ENCODE measurements at places on chromosomes 2 and 18.

- peak; percentile 82 for DNase-seq
Observed at GRCh38 chr2:95526360-95527341, 42.1 kb upstream of the TRIM43B start.

GRCh38 chr2:96136129-96136720, 2.1 kb downstream of the ASTL start:
- DNase-seq, result no peak

DNA sequence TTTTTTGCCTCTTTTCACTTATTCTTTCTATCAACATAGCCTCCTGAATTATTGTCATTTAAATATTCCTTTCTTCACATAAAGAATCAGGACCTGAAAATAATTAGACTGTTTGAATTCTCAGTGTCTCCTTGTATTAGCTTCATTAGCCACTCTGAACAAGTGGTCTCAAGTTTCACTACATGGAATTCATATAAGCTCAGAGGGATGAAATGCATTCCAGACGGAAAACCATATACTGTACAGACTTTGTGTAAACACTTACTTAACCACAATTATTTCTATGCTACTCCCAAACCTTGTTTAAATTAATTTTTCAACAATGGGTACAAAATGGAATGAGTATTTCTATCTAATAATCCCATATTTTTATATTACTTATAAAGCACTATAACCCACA, 53.4 kb downstream of the CHN1 start:
- DNase-seq, result no peak

DNA sequence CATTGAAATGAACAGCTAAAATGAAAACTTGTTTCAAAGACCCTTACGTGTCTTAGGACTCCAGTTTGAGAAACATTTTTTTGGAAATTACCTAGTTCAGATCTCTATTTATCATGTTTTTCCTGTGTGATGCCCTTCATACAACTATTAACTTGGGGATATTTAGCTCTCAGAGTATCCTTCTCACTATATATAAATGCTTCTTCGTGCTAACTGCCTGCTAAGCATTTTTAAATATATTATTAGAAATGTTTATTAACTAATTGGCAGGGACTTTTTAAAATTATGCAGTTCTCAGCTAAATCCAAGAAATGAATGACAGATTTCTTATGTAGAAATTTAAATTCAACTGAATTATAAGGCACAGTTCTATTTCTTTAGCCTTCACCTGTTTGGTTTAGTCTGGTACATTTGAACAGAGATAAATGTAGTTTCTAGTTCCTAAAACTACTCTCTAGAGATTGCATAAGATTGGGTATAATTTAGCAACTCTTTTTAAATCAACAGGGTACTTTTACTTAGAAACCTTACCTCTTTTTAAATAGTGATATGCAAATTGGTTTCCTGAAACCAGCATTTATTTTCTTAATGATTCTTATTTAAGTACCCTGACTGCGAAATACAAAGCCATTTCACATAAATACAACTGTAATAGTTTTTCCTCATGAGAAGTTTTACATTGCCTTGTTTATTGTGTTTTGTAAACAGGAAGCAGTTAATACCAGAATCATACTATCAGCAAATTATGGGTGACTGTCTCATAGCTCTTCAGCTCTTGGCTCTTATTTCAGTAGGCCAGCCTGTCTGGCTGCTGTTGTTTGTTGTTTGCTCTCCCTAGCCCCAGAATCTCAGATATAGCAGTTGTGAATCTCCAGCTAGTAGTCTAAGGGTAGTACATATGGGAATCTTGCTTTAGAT, 140.7 kb downstream of the PTRHD1 start:
- DNase-seq, result no peak

DNA sequence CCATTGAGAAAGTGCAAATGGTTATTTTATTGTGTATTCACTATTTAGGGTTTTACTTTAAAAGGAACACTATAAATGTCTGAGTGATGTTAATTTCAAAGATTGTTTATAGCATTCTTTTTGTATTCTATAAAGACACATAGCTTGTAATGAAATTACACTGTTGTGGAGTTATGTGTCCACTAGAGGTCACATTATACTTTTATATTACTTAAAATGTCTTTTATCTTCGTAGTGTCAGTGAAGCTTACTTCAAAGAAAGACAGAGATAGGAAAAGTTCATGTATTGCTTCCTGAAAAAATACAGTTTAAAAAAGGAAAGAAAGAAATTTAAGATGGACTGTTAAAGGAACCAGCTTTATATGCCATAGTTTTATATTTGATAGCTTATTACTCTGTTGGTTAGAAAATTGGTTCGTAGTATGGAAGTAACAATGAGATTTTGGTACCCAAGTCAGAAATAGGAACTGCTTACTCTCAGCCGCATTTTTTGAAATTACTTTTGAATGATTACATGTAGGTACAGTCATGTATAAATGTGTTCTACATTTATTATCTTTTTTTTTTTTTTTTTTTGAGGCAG, 20.5 kb downstream of the APLF start:
- peak; percentile 52 for DNase-seq

DNA sequence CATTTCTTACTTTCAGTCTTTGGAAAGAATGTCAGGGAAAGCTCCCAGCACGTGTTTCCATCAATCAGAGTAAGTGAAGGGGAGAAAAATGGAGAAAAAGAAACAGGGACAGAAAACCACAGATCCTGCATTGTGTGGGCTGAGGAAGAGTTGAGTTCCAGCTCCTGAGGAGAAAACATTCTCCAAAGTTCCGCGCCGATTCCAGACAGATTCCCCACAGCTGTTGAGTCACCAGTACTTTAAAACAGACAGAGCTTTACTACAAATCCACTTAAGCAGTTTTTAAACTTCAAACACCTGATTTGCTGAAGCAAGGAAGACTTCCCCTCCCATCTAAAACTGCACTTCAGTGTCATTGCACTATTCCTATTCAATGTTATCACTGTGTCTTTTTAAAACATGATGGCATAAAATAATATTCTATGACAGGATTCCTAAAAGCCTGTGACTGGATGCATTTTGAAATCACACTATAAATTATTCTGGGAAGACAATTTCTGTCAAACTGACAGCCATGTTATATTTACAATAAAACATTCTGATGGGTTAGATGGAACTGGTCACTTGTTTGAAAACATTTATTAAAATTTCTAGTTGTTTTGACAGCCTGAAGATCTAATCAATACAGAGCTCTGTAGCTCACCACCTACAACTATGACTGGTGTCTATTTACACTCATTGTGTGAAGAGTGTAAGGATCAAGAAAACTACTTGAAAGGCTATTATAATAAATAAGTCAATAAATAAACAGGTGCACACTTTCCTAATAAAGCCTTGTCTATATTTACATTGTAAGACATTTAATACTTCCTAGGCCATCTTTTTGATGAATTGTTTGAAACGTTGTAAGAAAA, 40.9 kb downstream of the TCF4 start:
- DNase-seq, result no peak

- no peak for DNase-seq
Observed at GRCh38 chr2:182366628-182367027, 60.2 kb downstream of the PDE1A start.

DNA sequence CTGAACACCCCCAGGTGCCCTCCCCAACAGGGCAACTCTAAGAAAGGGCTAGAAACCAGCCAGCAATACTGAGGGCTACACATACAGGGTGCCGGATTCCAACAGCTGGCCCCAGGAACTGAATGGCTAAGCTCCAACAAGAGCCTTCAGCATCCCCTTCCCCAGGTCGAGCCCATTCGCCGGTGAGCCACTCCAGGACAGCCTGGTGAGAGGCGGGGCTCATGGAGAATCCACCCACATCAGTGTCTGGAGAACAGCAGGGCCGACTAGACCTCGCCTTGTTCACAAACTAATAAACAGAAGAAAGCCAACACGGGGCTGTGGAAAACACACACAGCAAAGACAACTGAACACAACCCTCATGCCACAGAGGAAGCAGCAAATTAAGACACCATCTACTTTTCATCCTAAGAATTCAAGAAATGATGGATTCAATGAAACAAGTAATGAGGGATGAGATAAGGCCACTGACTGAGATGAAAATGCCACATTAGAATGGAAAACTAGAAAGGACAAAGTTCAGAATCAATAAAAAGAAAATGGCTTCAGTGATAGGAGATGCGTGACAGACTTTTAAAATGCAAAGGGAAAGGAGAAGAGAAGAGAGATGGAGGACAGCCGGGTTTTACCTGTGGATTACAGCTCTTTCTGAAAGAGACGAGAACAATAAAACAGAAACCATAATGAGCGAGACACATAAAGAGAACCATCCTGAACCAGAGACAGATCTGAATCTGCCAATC, 8.2 kb downstream of the PER2 start:
- no peak for DNase-seq

DNA sequence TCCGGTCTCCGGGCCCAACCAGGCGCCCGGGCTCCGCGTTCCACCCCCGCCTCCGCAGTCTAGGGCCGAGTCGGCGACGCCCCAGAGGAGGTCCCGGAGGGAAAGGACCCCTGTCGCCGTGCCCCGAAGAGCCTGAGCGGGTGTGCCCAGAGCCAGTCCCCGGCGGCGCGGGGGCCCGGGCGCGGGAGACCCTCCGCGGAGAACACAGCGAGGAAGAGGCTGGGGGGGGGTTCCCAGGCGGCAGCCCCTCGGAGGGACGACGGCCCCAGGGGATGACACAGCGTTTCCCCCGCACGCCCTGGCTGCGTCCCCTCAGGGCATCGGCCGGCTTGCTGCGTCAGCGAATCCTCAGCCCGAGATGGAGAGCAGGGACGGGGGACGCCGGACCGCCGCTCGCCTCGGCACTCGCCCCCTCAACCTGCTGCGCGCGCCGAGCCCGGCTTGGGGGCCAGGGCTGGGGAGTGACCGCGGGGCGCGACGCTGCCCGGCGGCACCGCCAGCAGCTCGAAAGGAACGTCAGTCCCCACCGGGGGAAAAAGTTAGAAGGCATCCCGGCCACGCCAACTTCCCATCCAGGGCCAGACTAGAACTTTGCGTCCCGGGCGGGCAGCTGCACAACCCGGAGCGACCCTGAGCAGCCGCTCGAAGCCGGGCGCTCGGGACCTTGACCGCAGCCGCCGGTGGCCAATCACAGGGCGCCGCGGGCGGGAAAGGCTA, 711 bp downstream of the SFXN5 start:
- no peak for DNase-seq

DNA sequence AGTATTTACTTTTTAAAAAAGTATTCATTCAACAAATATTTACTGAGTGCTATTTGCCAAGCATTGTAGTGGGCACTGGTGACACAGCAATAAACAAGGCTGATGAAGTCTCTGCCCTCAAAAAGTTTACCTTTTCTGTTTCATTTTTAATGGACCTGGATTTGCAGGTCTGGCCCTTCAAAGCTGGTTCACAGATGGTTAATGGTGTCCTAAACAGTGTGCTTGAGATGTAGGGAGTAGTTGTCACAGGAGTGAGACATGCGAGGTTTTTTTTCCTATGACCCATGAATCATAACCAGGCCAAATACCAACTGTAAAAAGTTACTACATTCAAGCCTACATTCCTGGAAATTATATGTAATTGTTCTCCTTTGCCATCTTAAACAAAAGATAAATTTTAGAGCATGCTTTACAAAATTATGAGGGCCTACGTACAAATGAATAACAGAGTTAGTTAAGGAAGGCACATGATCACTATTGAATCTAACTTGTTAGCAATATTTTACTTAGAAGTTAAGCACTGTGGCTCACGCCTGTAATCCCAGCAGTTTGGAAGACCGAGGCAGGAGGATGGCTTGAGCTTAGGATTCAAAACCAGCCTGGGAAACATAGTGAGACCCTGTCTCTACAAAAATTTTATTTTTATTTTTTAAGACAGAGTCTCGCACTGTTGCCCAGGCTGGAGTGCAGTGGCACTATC, 223.9 kb downstream of the MBD5 start:
- no peak for DNase-seq

GRCh38 chr2:3487028-3487425, 32.3 kb downstream of the ADI1 start:
- DNase-seq, result no peak

- DNase-seq, result no peak
Observed at GRCh38 chr18:78778651-78779050, 201.0 kb upstream of the SALL3 start.

DNA sequence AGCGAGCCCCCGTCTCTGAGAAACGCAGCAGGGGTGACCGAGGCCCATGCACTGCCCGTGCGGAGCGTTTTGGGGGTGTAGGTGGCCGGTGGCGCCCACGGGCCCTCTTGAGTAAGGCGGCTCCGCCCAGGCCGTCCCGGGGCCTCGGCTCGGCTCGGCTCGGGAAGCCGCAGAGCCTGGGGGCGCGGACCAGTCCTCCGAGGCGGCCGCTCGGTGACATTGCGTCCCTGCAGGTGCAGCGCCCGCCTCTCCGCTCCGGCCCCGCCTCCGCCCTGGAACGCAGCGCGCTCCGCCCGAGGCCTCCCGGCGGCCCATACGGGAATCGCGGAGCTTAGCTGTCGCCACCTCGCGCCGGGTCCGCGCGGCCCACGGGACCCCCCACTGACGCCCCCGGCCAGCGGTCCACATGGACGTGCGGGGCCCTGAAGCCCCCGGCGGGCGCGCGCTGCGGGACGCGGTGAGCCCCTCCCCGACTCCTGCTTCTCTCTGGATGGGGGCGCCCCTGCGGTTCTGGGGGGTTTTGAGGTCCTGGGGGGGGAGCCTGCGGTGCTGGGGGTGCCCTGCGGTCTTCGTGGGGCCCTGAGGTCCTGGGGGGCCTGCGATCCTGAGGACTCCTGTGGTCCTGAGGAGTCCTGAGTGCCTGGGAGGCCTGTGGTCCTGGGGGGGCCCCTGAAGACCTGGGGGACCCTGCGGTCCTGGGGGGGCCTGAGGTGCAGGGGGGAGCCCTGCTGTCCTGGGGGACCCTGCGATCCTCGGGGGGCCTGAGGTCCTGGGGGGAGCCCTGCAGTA, at the start of gene HSBP1L1:
Gene HSBP1L1, plus strand, starts transcription at position 314 of the 789 bp plus-strand sequence. Its CDS starts 93 bp downstream, at position 407.
- DNase-seq, result peak; percentile 61

DNA sequence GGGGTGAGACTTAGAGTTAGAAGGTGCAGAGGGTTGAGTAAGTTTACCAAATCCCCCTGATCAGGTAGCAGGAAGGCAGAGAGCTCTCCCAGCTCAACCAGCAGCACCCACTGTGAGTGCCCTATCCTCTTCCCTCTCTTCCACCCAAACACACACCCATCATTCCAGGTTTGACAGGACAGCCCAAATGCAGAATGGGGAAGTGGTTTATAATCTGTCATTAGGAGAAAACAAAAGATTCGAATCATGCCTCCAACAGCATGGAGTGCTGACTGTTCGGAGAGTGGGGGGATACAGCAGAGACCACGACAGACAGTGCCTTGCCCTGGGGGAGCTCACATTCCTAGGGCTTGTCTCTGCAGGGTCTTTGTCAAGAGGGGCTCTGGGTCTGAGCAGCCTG, 11.7 kb downstream of the CXCR2 start:
- DNase-seq, result no peak

DNA sequence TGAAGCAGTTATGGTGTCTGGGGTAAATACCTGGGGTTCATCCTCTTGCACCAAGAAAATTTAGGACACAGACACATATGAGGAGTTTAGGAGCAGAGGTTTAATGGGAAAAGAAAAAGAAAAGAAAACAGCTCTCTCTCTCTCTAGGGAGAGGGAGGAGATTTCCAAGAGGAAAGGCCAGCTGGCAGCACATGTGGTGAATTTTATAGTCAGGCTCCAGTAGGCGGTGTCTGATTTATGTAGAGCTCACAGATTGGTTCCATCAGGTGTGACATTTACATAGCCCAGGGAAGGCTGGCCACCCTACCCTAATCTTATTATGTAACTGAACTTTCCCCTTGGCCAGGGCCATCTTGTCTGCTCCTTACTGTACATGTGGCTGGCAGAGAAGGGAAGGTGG, 297.5 kb upstream of the RGPD4 start:
- DNase-seq, result no peak

GRCh38 chr2:14678761-14679160, 46.2 kb downstream of the LRATD1 start:
- DNase-seq, result no peak

- no peak for DNase-seq
Observed at GRCh38 chr2:127220102-127220767, at the start of gene CYP27C1. Gene CYP27C1 (minus strand): TSS chr2:127220299. CDS start chr2:127220270, 29 bp downstream.
